ENCODE measurements at places on chromosomes 2 and 18.

DNA sequence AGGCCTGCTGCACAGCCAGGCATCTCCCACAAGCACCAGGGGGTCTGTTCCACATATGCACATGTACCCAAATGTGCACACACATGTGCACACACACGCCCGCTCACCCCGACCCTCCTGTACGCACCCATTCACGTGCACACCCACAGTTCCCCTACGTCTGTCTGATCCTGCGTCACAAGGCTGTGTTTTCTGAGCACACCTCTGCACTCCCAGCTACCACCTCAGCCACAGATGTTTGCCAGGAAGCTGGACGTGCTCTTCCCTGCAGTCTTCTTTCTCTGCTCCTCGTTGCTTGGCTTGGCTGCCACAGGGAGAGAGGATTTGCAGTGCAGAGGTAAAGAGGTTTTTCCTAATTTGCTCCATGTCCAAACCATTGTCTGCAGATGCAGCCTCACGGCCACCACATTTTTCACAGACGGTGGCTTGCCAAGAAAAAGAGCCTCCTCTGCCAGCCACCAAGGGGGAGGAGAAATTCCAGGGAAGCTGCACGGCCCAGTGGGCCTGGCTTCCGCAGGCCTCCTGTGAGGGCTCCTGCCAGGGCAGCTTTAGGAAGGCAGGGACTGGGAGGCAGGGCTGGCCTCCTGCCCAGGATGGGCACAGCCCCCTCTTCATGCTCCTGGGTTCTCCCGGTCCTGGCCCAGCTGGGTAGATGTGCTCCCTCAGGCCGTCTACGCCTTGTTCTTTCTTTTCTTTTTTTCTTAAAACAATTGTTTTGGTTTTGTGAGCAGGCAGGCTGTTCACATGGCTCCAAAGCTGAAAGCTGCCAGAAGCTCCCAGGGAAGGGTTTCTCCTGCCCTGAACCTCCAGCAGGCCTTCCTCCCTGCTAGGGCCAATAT is 29.3 kb upstream of the HS6ST1 start:
- DNase-seq, result no peak

DNA sequence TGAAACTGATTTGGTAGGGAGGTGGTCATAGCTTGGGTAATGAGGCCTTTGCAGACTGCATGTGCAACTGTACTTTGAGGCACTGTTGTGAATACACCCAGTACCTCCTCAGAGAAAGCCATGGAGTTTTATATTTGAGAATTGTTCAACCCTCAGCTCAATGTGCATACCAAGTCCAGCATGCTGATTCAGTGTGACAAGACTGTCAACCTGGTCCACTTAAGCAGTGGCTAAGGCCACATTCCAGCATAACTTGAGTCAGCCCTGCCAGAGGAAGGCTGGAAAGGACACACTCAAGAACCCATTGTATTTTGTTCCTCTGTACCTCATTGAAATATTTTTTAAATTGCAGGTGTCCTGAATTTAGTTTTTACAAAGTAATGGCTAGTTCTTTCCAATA is 121.8 kb upstream of the HNMT start:
- DNase-seq, result no peak

- DNase-seq, result no peak
Measured at GRCh38 chr18:31647127-31647753, 37.1 kb downstream of the B4GALT6 start.

DNA sequence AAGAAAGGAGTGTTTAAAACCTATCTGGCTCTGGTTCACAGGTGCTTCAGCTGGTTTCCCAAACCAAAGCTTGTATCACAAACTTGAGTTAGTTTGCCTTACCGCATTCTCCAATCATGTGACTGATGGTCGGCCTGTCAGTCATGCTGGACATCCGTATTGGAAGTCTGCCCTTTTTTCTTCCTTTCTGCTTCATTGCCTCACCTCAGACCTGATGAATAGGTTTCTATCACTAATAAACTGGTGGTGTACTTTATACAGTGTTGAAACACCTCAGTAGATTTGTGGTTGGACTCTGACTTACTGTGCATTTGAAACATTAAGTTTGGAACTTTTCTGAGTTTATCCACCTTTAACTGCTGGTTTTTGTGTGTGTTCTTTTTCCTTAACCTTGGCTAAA is 84.1 kb downstream of the R3HDM1 start:
- no peak for DNase-seq

GRCh38 chr2:9250091-9250490 is 43.5 kb downstream of the ASAP2 start:
- no peak for DNase-seq

- no peak for DNase-seq
Measured at GRCh38 chr18:51275712-51276476, 78.4 kb upstream of the MEX3C start.

DNA sequence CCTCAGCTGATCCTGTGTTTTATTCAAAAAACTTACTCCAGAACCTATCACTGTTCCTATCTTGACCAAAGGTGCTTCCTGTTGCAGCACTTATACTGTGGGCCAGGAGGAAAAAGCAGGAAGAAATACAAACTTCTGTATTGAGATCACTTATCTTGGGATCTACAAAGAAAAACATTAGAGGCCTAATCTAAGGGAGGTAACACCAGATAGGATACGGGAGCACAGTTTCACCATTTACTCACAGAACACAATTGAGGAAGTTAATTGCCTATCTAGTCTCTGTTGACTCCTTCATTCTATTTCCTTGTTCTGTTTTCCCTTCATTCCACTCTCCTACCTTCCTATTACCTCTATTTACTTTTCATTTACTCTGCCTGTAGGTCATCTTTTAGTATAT is 287.2 kb upstream of the LINC00305 start:
- DNase-seq, result no peak

DNA sequence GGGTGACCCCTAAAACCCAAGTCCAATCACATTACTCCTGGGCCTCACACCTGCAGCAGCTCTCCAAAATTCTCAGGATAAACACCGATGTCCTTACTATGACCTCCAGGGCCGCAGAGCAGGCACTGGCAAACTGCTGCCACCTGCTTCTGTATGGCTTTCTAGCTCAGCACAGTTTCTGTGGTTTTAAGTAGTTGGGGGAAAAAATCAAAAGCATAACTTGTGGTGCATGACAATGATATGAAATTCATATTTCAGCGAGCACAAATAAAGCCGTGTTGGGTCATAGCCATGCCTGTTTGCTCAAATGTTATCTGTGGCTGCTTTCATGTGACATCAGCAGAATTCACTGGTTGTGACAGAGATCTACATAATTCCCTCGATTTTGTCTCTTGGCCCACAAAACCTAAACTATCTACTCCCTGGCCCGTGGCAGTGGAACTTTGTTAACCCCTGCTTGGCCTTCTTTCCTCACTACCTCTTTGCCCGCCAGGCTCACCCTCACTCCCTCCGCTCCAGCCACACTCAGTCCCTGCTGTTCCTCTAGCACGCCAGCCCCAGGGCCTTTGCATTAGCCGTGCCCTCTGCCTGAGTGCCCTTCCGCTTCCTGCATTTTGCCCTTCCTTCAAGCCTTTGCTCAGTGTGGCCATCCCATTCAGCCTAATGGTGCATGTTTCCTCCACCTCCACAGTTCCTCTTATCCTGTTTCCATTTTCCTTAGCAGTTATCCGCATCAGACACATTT is 108.3 kb downstream of the AGAP1 start:
- no peak for DNase-seq

GRCh38 chr2:196887431-196887830 is 39.1 kb downstream of the PGAP1 start:
- DNase-seq, result no peak

- DNase-seq, result no peak
Measured at GRCh38 chr2:159131914-159132281, 154.6 kb downstream of the WDSUB1 start.

GRCh38 chr2:104340162-104340561 is 513.8 kb upstream of the POU3F3 start:
- DNase-seq, result peak; percentile 82

GRCh38 chr2:126891681-126892500 is 6.8 kb upstream of the TEX51 start:
- no peak for DNase-seq

DNA sequence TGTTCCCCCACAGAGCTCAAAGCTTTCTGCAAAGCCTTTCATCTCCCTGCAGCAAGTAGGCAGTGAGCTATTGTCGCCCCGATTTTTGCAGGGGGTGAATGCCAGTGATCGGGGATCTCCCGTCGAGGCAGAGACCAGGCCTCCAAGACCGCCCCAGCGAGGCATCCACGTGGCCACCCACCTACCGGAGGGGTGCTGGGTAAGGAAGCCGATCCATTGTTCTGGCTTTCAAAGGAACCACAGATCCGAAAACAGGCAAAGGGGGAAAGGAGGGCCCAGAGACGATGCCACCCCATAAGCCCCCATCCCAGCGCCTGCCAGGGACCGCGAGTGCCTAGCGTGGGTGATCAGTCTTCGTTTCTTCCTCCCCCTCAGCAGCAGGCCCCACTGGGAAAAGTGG is 2.4 kb downstream of the ADRA2B start:
- no peak for DNase-seq

DNA sequence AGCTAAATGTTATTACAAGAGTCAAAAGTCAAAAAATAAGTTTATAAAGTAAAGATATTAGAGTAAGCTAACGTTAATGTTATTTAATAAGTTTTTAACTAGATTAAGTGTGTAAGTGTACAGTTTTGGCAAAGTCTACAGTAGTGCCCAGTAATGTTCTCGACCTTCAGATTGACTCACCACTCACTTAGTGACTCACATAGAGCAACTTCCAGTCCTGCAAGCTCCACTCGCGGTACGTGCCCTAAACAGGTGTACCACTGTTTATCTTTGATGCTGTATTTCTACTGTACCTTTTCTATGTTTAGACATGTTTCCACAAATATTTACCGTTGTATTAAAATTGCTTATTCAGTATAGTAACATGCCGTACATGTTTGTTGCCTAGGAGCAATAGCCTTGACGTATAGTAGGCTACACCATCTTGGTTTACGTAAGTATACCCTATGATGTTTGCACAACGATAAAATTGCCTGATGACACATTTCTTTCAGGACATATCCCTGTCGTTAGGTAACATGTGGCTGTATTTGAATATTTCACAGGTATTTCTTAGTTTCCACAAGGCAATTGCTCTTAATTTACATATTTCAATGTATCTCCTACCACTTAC is 1641.9 kb upstream of the PIK3C3 start:
- no peak for DNase-seq

GRCh38 chr2:53786352-53786704 is 425 bp downstream of the ASB3 start:
- peak; percentile 57 for DNase-seq

DNA sequence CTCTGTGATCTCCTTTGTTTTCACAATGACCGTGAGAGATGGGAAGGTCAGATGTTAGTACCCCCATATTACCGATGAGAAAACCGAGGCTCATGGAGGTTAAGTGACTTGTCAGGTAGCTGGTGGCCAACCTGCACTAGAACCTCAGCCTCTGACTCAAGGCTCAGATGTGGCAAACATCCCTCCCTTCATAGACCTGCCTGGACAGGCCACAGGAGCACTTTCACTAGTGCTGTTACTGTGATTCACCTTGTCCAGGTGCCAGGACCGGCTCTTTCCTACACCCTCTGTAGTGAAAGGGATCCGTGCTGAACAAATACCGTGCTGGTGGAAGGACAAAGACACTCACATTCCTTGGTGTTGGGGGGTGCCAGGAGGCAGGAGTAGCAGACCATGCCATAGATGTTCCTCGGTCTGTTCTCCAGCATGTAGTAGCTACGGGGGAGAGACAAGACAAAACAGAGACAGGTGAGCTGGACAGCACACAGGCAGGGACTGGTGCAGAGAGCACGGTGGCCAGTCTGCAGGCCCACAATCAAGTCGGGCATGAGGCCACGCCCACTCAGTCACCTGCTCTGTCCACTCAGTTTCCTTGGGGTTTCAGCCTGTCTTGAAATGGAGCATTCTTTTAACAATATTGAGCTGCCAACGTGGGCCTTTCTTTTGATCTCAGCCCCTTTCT is 65.9 kb downstream of the EDAR start:
- DNase-seq, result no peak

DNA sequence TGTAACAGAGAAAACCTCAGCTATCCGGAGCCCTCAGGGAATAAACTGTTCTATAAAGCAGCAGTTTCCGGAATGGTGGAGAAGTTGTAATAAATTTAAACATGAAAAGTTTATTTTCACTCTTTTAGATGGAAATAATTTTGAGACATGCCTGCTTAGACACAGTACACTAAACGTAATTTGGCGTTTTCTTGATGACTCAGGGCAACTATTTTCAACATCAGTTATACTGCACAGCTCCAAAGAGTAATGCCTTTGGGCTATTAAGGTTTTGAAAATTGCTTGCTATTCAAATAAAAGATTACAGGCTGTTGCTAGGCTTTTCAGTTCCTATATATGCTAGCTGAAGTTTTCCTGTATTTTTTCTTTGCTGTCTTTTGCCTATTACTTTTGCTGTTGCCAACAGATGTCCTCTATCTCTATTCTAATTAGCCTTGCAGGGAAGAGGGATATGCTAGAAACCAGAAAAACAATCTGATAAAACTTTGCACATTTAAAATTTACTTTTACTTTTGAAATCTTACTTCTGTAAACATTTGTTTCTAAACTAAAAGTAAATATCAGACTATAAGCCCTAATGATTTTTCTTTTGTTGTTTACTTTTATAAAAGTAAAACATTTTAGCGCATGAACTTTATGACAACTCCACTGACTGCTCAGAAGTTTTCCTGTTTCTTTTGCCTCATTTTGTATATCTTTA is 113.4 kb upstream of the WDSUB1 start:
- DNase-seq, result no peak
